Progenitor cell of endocrine pancreas (in vitro differentiated cells): ENCODE measurements at places on chromosomes 2 and 18.

GRCh38 chr2:54396107-54396506 lies 60.0 kb upstream of the SPTBN1 start:
- no peak for DNase-seq

- DNase-seq: no peak
These were observed 6.6 kb downstream of the SIX2 start for GRCh38 chr2:45002686-45003085.

- DNase-seq: no peak
These were observed 734 bp downstream of the SLC25A12 start for GRCh38 chr2:171893196-171893823.

- DNase-seq: no peak
These were observed 89.5 kb upstream of the HNRNPA3 start for GRCh38 chr2:177123048-177123447.

DNA sequence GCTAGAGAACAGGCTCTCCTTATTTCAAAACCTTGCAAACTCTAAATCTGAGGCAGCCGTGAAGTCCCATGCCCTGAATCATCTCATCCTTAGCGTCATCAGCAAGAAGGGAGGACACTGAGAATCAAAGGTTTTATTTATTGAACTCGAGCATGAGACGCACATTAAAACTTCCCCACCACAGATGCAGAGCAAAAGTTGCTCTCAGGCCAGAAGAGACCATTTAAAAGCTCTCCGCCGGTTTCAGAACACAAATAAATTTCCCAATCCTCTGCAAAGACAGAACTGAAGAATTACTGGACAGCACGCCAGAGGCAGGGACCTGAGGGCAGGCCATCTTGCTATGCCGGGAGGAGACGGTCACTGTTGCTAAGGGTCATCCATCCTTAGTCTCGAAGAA lies 1.3 kb downstream of the AMMECR1L start:
- DNase-seq: no peak

DNA sequence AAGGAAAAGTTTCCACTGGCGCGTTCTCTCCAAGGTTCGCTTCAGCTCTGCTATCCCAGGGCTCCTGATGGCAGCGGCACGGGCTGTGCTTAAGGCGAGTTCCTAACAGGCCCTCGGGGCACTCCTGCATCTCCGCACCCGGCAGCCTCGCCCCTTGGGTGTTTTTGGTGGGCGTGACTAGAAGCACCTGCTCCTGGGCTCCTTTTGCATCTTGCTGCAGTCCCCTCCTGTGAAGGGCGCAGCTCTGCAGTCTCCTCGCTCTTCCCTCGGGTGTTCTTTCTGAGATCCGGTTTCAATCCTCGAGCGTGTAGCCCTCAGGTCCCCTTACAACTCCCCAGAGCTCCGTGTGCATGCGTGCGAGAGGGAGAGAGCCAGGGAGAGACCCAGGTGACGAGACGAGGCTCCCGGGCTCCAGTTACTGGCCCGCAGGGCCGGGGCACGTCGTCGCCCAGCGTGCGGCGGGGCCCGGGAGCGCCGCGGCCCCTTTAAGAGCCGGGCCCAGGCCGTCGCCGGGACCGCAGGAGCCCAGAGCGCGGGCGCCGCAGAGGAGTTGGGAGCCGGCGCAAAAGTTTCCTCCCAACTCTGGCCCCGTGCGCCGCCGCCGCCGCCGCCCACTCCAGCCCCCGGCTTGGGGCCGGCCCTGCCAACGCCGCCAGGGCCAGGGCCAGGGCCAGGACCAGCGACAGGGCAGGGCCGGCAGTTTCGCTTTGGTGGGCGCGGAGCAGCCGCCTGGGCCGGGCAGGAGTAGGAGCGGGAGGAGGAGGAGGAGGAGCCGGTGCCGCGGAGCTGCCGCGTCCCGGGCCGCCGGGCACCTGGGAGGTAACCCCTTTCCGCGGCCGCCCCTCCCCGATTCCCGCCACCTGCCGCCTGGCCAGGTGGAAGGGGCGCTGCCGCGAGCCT lies at the start of gene PARD3B:
Gene PARD3B (plus strand): TSS at position 515 of the 900 bp plus-strand sequence. CDS start 525 bp downstream, outside the sequence.
- peak; percentile 53 for DNase-seq

DNA sequence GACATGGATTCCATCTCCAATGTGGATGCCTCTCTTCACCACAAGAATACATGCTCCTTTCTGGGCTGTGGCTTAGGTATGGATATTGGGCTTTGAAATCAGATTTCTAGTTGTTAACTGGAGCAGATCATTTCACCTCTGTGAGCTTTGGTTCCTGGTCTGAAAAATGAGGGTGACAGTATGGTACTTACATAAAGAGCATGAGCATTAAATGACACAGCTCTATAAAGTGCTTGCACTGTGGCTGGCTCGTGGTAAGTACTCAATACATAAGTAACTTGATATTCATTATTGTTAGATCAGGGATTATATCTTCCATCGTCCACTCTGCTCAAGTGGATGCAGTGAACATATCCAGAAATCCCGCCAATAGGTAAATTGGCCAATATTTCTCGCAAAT lies 33.4 kb downstream of the ARHGAP25 start:
- no peak for DNase-seq

GRCh38 chr18:78158943-78159342 lies 820.7 kb upstream of the SALL3 start:
- no peak for DNase-seq

DNA sequence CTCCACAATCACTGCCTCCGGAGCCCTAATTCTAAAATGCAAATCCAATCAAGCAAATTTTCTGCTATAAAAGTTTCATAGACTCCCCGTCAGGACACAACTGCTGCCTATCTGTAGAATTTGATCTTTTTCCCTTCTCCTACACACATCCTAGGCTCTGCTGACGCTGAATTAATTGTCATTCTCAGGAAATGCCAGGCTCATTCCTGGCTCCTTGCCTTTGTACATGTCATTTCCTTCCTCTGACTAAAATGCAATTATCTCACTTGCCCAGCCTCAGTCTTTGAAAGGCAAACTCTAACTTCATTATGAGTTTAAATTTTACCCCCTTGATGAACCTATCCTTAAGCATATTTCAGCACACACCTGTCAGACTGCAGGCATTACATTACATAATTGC lies 844.9 kb upstream of the CRIM1 start:
- DNase-seq: no peak

- no peak for DNase-seq
These were observed 89.0 kb upstream of the SERTAD2 start for GRCh38 chr2:64742678-64743077.

GRCh38 chr18:44409071-44409470 lies 271.6 kb upstream of the SETBP1 start:
- DNase-seq: no peak

DNA sequence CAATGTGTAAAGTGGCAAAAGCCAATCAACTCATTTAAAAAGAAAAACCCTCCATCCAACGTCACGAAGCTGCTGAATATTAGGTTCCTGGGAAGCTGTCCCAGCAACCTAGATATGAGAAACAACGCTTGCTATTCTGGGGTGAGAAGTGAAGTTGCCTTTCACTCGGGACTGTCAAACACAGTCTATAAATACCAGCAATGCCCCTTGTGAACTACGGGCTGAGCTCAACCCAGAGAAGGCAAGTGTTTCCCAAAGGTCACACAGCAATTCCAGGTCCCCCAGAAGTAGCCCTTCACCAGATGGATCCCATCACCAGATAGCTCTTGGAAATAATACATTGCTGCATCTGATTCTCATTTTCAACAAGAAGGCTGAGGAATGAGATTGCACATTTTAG lies 67.9 kb downstream of the BCL11A start:
- DNase-seq: no peak

GRCh38 chr18:61724532-61724931 lies 168.3 kb downstream of the RNF152 start:
- no peak for DNase-seq

- DNase-seq: no peak
These were observed 38.6 kb downstream of the PTPRM start for GRCh38 chr18:7605705-7606104.

DNA sequence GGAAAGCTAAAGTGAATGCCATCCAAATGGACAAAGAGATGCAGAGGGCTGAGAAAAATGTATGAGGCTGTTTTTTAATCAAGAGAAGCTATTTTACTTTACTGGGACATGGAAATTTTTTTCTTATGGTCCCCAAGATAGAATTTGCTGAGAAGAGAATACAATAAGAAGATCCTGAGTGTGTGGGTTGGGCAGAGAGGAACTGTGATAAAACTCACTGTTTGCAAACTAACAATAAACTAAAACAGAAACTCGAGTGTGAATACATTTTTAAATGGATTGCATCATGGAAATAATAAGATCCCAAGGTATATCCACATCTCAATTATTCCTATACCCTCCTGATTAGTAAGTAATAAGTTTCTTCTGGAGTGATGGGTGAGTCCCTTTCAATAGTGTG lies 4.4 kb downstream of the NEB start:
- no peak for DNase-seq

GRCh38 chr2:134532537-134532936 lies 186.3 kb downstream of the TMEM163 start:
- no peak for DNase-seq

DNA sequence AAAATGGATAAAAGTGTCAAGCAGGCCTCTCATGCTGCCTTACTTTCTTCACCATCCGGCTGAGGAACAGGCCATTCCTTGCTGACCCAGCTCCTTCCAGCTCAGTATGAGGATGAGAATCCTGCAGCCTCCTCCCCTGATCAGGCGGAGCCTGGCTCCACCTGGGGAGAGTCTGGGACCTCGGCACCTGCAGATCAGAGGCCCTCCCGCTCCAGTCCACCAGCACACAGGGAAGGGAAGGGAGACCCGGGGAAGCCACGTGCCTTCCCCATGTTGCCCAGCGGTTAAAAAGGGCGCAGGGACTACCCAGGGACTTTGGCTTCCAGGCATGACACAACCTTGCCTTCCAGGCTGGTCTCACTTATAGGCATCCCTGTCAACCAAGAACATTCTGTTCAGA lies 172.0 kb downstream of the NDUFA10 start:
- DNase-seq: no peak

- DNase-seq: no peak
These were observed 456.6 kb downstream of the THSD7B start for GRCh38 chr2:137221797-137222492.

GRCh38 chr18:67665266-67665665 lies 148.7 kb upstream of the DSEL start:
- DNase-seq: no peak
